ENCODE measurements at places on chromosomes 13 and 19. TPM values are rescaled to one million over a fixed set of nuclear protein-coding genes. Genes with fewer than 3 reads are reported as not detected.

- no peak for DNase-seq
These were observed 574 bp downstream of the MKNK2 start for GRCh38 chr19:2050349-2050990.

- DNase-seq, result no peak
These were observed 1.0 kb downstream of the EPOR start for GRCh38 chr19:11382898-11383705.

DNA sequence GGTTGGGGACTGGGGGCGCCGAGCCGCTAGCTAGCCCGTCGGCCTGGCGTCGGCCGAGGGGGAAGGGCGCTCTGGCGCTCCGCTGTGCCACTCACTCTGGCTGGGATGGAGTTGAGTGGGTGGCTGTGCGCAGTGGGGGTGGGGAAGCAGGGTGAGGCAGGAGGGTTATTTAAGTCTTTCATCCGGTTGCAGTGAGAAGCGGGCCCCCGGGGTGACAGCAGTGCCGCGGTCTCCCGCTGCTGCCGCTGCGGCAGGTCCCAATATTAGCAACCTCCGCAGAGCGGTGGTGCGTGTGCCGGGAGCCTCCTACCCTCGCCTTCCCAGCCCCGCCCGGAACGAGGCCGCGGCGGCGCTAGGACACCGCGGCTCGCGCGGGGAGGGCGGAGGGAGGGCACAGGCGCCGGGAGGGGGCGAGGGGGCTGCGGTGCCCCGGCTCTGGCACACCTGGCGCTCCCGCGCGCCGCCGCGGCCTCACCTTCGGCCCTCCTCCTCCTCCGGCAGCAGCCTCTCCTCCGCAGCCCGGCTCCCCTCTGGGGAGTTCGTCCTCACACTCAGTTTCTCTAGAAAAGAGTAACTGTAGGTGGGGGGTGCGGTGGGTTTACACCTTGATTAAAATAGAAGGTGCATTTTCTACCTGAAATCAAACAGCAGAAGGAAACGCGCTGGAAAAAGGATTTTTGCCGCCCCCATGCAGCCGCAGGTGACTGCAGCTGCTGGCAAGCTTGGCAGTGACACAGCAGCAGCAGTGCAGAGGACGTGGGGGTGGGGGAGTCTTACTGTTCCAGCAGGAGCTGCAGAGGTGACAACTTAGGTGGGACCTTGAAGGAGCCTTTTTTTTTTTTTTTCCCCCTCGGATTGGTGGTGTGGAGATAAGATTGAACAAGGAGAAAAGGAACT lies 4.5 kb downstream of the FGF9 start:
- no peak for DNase-seq

GRCh38 chr19:7255631-7256030 lies 38.6 kb downstream of the INSR start:
- DNase-seq, result no peak

DNA sequence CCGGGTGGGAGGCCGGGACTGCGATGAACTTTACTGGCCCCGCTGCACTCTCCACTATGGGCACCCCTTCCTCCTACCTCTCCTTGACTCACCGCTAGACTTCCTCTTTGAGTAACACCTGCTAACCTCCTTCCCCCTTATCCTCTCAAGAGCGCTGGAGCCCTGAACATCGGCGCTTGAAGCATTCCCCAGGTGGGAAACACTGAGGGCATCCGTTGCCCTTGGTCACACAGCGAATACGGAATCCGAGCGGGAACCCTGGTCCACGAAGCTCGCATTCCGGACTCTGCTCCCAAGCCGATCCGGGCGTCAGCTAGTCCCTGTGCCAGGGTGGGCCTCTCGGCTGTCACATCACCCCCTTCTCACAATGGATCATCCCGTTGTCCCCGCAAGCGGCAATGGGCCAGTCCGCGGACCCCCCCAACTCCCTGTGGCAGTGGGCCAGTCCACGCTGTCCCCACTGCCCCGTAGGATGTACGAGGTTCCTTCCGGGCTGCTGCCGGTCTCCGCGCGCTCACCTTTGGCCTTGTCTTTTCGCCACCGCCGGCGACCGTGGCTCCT lies 4.2 kb downstream of the LIPE start:
- DNase-seq, result peak; percentile 71

SYT5 gene
- 0.32 TPM for total RNA-seq

TGFBR3L gene
- 2.1 TPM for total RNA-seq

All from foreskin keratinocyte (primary cell).